Stimulated activated CD4-positive, alpha-beta T cell treated with anti-CD3 and anti-CD28 coated beads, TNF-alpha, amount 100 ng/mL, for 48 hours (primary cell): ENCODE measurements at places on chromosomes 13 and 19.

DNA sequence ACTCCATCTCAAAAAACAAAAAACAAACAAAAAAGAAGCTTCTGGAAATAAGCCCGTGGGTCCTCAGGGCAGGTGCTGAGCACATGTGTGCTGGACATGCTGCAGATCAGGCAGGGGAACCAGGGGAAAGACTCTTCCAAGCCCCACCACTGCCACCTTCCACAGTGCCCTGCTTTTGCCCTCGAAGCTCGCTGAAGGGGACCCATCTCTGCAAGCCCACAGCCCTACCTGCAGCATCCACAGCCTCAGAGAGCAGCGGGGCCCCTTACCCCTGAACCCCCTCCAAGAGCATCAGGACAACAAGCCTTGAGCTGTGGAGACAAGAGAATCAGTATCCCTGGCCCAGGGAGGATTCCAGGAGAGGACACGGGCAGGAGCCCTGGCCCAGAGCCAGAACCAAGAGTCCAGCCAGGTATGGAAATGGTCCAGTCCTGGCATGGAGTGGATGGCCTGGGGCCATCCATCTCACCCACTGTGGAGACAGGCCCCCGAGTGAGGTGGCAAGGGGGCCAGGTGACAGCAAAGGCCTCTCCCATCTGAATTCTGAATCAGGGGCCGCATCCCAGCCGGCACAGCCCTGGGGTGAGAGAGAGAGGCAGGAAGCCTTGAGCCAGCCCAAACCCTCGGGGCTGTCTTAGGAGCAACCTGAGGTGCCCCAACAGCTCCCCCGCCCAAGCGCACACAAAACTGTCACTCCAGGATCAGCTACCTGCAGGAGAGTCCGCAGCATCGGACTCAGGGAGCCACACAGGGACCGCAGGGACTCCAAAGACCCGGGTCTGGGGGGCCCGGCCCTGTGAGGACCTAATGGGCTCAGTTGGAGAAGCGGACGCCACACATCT lies 51.8 kb upstream of the TPM4 start:
- no peak for DNase-seq

- peak; percentile 51 for DNase-seq
These were observed 128.4 kb downstream of the DPF1 start for GRCh38 chr19:38095411-38096308.

DNA sequence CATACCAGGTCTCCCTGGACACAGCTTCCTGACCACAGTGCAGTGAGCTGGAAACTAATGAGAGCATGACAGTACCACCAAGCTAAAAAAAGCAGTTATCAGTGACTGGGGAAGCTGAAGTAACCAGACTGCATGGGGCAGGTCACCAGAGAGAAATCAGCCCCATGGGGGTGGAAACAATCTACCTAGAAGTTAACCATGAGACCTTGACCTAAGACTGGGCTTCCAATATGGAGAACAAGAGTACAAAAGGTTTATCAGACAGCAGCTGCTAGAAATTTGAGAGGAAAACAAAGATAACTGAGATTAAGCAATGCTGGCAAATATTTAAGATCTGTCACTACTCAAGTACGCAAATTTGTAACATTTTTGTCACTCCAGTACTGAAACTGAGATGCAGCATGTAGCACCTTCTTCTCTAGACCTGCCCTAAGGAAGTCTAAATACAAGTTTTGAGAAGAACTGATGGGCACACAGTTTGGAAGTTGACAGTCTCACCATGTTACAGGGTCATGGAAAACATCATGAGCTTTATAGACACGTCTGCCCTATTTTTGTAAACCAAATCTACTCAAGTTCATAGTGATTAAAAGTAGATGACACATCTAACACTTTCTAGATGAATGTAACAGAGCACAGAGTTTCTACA lies 2641.8 kb upstream of the PCDH20 start:
- DNase-seq: no peak

DNA sequence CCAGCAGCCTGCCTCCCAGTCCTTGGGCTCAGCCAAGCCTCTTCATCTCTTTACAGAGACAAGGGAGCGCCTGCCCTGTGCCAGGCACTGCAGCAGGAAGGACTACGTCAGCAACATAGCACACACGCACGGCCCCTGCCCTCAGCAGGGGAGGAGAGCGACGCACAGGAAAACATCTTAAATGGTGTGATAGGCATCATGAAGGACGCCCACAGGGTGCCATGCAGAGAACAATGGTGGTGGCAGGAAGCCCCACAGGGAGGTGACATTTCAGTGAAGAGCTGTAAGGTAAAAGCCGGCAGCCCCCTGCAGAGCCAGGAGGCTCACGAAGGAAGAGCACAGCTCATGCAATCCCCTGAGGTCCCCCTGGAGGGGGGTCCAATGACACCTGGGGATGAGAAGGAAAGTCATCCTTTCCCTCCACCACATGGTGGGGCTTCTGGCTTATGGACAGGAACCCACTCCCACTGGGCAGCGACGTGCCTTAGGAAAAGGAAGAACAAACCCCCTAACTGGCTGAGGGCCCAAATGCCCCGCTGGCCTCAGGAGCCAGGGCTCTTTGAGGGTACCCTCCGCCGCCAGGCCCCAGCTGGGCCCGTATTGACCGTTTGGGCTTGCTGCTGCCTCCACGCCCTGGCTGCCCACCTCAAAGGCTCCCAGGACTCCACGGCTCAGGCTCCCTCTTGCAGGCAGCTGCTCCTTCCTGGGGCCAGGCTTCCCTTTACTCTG lies 37.3 kb upstream of the C13orf42 start:
- DNase-seq: no peak

- no peak for DNase-seq
These were observed 136.4 kb downstream of the ABCC4 start for GRCh38 chr13:95164830-95165229.

DNA sequence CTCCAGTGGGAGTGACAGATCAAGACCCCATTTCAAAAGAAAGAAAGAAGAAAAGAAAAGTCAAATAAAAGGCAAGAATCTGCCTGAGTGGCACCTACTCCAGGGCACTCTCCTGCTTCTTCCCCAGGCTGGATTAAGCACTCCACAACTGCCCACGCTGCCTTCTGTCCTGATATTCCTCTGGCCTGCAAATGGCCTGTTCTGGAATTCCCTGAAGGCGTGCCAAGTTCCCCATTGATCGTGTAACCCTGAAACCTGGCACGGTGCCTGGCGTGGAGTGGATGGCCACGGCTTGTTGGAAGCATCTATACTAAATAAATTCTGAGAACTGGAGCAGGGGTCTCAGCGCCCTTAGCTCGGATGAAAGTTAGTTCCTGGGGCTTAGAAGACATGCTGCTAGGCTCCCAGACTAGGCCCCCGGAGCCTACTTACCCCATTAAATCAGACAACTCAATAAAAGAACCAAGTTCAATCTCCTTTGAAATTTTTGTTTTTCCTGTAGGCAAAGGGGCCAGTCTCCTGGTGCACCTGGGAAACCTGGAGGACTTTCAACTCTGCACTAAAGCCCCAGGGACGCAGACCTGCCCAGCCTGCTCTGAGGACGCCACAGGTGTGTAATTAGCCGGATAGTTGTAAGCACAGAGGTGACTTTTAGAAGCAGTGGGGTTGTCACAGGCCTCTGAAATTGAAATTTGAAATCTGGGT lies 21.9 kb downstream of the ANKRD27 start:
- DNase-seq: no peak

- no peak for DNase-seq
These were observed 24.1 kb downstream of the ARHGEF18 start for GRCh38 chr19:7372810-7373209.

DNA sequence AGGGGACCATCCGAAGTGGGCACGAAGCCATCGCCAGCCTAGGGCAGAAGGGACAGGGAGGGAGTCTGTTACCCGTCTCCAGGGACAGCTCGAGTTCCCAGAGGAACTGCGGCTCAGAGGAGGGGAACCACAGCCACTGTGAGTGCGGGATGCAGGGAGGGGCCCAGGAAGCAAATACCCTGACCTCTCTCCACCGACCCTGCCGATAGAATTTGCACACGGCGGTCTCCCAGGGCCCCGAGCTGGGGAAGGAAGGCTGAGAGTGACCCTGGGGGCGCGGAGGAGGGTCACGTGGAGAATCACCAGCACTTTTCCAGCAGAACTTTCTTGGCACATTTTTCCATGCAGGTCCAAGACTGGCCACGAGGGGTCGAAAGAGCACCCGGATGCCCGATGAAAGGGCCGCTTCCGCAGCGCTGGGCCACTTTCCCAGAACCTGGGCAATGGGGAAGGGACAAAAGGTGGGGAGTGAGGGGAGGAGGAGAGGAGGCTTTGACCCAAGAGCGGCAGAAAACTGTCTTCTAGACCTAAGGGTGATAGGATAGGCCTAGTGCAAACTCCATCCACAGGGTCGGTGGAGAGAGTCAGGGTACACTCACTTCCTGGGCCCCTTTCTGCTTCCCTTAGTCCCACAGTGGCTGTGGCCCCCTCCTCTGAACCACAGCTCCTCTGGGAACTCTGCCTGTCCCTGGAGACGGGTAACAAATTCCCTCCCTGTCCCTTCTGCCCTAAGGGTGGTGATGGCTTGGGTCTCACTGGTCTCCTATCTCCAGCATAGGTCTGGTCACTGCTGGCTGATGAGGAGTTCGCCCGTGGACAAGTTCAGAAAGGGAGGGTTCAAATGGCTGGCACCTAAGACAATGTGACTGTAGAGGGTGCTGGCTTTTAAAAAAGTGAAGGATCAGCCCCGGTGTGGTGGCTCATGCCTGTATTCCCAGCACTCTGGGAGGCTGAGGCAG lies 5.3 kb upstream of the GPR4 start:
- DNase-seq: no peak

- DNase-seq: no peak
These were observed 718 bp downstream of the ACTN4 start for GRCh38 chr19:38647966-38648768.

- DNase-seq: no peak
These were observed 7.2 kb downstream of the GPX4 start for GRCh38 chr19:1110809-1111640.

- DNase-seq: no peak
These were observed 673 bp downstream of the IFNL4 start for GRCh38 chr19:39247701-39248664.

DNA sequence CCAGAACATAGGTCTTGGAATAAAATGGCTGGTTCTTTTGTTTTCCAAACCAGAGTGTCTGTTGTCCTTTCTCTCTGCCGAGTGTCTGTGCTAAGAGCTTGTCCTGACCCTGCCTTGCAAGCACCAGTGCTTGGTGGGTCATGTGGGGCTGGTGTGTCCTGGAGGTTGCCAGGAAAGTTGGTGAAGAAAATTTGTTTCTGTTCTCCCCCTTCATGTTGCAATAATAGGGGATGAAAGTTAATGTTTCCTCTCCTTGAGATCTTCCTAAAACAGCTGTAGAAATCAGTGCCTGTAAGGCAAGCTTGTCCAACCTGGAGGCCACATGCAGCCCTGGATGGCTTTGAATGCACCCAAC lies 2.7 kb downstream of the HAMP start:
- no peak for DNase-seq

DNA sequence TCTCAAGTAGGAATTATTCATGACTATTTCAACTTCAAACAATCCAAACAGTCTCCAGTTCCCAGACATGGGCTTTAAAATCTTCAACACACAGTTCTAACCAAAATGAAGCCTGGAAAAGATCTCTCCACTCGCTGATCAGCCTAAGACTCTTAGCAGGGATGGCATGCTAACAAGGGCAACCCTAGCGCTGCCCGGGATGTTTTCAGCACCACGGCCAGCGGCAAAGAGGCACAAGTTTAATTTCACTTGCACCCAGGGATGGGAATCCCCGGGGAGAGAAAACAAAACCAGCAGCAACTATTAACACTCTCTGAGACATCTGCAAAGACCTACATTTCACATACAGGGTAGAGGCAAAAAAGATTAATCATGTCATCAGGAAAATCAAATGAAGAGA lies 43.0 kb downstream of the CACNA1A start:
- DNase-seq: no peak

GRCh38 chr13:109870696-109871370 lies 84.5 kb upstream of the IRS2 start:
- DNase-seq: no peak

DNA sequence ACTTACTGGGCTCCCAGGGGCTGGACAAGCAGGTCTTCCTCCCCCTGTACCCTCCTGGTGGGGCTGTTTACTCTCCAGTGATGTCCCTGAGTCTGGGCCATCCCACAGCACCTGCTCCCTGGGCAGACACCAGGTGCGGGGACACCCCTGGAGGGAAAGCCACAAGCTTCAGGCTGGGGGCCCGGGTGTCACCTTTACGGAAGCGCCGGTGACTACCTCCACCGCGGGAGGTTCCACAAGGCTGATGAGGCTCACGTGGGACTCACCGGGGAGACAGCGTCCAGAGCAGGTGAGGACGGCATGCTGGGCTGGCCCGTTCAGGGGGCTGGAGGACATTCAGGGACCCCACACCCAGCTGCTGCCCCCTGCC lies 24.9 kb downstream of the NFILZ start:
- DNase-seq: no peak

GRCh38 chr19:31064491-31064890 lies 284.7 kb downstream of the TSHZ3 start:
- no peak for DNase-seq

- no peak for DNase-seq
These were observed 1921.1 kb downstream of the OLFM4 start for GRCh38 chr13:54949735-54950134.
